ENCODE measurements at places on chromosomes 5 and 9.

DNA sequence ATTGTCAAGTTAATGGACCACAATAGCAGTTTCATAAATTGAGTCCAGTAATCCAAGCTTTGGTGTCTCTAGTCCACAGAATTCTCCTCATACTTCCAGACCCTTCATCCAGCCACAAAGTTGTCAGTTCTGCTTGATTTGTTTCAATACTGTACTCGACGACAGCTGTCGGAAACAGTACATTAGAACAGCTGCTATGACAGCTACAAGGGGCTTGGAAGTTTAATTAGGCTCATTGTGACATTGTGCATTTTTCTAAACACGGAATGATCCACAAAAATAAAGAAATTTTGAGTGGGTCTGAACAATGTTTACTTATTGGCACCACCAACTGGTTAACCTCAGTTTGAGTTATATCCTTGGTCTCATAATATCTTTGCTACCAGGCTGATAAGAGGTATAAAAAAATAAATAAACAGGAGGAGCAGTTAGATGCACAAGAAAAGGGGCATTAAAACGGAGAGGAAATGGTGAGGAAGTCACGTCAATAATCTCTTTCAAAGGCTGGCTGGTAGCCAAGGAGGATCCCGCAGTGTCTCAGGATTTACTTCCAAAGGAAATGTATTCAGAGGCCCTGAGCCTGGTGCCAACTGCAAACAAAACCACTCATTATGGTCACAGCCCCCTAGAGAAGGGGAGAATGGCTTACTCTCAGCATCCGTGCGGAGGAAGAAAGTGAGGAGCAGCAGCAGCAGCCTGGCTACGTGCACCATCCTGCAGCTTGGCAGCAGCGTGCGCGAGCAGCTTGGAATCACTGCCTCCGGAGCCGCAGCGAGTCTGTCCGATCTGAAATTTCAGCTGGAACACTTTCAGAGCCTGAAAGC, 933.8 kb upstream of the DMAC1 start:
- DNase-seq, result no peak

DNA sequence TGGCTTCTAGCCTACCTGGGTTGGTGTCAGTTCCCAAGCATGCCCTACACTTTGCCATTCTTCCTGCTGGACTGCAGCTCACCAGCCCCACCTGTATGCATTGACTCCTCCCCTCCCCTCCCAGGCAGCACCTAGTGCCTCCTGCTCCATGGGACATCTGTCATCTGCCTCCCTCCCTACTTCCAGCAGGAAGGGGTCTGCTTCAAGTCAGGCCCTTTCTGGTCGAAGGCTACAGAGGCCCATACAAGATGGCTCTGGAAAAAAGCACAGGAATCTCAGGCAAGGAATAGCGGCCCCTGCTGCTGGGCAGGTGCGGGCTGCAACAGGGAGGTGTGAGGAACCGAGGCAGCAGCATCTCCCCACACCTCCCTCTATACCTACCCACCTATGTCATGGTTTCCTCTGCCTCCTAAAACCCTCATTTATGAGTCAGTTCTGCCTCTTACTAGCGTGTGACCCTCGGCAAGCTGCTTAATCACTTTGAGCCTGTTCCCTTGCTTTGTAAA, 19.7 kb downstream of the WWC1 start:
- no peak for DNase-seq

DNA sequence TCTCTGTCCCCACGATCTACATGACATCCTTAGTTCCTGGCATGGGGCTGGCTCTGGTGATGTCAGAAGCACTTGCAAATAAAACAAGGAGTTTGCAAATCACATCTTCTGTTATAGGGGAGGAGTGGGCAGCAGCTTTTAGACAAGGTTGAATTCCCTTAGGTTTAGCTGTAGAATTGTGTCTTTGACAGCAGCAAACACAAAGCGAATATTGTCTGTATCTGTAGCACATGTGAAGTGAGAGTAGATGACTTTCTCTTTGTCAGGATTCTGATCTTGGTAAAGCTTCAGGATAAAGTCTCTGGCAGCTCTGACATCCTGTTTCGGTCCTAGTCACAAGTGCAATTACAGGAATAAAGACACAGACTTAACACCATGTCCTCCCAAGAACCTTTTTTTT, 224.3 kb downstream of the GNA14 start:
- DNase-seq, result no peak

GRCh38 chr5:107531308-107531707, 139.4 kb downstream of the EFNA5 start:
- no peak for DNase-seq

DNA sequence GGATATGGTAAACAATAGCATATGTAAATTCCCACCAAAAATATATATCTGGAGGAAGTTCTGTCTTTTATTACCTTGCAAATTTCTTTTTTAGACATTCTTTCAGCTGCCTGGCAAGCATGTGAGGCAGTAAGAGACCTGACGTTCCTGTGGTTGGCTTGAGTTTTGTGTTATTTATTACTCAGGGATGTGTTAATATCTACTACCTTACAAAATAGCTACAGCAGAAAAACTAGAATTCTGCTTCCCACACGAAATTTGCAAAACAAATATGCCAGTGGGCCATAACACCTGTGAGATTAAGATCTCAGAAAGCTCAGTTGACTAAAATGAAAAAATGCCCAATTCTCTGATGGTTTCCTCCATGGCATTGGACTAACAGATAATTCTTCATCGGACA, 274.2 kb downstream of the TMEM167A start:
- no peak for DNase-seq

DNA sequence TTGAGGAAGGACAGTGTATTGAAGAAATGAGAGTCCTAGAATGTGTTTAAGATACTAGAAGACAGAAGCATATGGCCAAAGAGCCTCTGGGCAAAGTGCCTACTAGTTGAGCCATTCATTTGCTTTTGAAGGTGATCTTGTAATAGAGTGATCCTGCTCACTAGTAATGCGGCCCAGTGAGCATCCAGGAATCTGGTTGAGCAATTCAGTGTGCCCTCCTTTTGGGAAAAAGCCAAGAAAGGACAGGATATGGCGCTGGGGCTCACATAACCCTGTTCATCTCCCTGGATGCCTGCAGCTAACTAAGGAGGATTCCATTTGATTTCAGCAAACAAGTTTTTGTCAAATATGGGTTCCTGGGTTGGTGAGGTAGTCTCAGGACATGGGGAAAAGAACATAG, 16.3 kb downstream of the ADAM19 start:
- no peak for DNase-seq

Data from stimulated activated CD8-positive, alpha-beta memory T cell treated with anti-CD3 and anti-CD28 coated beads, Interleukin-4, amount 100 ng/mL, for 1 hour (primary cell).